ENCODE measurements at places on chromosomes 11 and 22.

- no peak overlapping the region for H3K27ac ChIP-seq
- DNase-seq = no peak
- H3K27me3 ChIP-seq = peaks cover 41% of the 10 kb centered on the region
- peaks cover 42% of the 10 kb centered on the region for H3K36me3 ChIP-seq
- H3K4me3 ChIP-seq = no peak overlapping the region
- peaks cover 2% of the 10 kb centered on the region for H3K4me1 ChIP-seq
Observed at GRCh38 chr22:39515266-39516050, 4.9 kb upstream of the ATF4 start.

- H3K4me3 ChIP-seq = no peak overlapping the region
- H3K27me3 ChIP-seq = peaks cover 54% of the 10 kb centered on the region
- DNase-seq = peak; percentile 89
- no peaks in the 10 kb centered on the region for H3K4me1 ChIP-seq
- H3K27ac ChIP-seq = no peak overlapping the region
- H3K36me3 ChIP-seq = no peaks in the 10 kb centered on the region
Observed at GRCh38 chr22:22431271-22432220, 77.0 kb downstream of the ZNF280B start.

GRCh38 chr22:49359076-49359475, 468.6 kb downstream of the BRD1 start:
- no peaks in the 10 kb centered on the region for H3K27me3 ChIP-seq
- H3K36me3 ChIP-seq = no peaks in the 10 kb centered on the region
- no peak overlapping the region for H3K4me3 ChIP-seq

DNA sequence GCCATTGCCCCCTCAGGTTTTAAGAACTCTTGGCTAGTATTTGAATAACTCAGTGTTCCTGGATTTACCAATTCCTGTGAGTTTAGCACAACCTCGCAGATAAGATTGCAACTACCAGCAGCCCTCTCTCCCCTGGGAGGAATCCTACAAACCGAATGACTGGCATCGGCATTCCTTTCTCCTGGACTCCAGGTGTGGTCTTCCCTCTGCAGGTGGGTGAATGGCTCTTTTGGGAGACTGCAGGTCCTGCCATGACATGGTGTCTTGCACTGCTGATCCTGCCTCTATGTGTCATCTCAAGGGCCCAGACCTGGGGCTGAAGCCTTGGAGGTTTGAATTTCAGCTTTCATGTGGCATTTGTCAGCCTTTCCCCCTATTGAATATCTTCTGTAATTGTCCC, 105.6 kb downstream of the PKNOX2 start:
- no peaks in the 10 kb centered on the region for H3K36me3 ChIP-seq
- peaks cover 8% of the 10 kb centered on the region for H3K4me1 ChIP-seq
- H3K27ac ChIP-seq = no peak overlapping the region
- DNase-seq = no peak
- H3K4me3 ChIP-seq = no peak overlapping the region
